ENCODE measurements at places on chromosomes 1 and 21.

DNA sequence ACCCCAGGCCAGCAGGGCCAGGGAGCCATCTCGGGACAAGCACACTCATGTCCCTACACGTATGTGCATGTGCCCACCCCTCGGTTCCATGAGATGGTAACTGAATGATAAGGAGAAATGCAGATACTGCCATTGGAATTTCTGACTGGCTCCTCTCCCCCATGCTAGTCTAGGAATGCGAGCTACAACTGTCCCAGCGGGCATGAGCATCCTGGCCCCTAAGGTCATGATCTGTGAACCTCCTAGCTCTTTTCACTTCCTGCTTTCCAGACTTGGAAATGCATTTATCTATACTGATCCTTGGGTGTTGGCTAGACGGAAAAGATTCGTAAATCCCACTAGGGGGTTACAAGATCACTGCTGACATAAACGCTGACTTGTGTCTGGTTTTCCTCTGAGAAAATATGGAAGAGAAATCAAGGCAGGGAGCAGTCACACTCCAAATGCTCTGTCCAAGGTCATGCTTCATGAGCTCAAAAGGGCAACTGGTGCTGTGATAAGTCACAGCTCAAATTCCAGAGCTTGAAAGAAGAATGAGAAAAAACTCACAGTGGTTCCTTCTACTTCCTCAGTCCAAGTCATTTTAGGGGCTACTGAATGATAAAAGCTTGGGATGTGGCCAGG lies 49.8 kb downstream of the SLC45A1 start:
- no peak for DNase-seq

- no peak for DNase-seq
These were observed 158.3 kb downstream of the COL24A1 start for GRCh38 chr1:85998105-85998855.

DNA sequence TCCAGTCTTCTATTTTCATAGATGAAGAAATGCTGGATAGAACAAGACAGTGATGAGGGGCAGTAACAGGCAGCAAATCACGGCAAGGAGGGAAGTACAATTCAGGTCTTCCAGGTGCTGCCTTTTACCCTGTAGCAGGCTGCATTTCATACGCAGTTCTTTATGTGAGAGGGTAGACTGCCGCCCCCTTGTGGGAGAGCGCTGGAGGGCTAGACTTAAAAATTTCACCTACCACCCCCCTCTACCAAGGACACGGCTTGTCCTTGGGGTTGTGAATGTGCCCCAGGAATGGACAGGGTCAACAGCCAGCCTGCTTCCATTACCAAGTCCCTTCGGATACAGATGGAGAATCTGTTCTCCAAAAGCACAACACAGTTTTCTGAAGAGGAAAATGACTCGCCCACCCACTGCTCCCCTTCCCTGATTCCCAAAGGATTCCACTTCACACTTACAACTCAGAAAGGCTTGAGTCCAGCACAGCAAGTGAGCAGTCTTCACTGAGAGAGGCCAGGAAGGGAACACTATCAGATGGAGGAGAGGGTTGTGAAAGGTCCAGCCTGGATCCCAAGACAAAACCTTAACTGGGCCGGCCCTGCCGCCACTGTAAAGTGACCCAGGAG lies 7.4 kb downstream of the WDR77 start:
- DNase-seq: no peak

- no peak for DNase-seq
These were observed 1.9 kb upstream of the PRDM15 start for GRCh38 chr21:41881051-41881450.

GRCh38 chr1:112688781-112689193 lies 14.3 kb downstream of the MOV10 start:
- no peak for DNase-seq

DNA sequence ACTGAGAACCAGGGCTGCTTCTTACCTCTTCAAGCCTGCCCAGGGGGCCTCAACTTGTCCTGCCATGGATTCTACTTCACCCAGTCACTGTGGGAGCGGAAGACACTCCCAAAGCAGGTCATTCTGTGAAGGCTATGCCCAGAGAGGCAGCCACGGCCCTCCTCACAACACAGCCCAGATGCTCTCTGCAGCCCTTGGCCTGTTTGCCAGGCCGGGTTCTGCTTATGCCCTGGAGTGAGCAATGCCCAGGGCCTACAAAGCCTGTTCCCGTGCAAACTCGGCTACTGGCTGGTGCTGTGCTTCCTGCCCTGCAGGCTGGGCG lies 33.8 kb upstream of the SLC30A1 start:
- DNase-seq: no peak
